ENCODE measurements at places on chromosomes 13 and 19.

DNA sequence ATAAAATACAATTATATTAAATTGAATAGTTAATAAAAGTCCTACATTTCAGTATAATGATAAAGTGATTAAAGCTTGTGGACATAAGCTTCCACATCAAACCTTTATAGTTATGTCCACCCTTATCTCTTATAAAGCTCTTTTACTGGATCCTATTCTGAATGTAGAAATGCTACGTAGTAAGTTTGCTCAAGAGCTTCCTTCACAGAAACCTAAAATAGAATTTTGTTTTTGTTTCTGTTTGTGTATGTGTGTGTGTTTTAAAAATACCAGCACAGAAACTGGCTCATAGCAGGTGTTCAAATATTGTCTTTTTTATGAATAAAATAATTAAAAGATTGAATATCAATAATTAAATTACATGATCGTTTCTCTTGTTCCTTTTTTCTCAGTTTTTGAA, 21.0 kb upstream of the UFM1 start:
- DNase-seq = no peak

DNA sequence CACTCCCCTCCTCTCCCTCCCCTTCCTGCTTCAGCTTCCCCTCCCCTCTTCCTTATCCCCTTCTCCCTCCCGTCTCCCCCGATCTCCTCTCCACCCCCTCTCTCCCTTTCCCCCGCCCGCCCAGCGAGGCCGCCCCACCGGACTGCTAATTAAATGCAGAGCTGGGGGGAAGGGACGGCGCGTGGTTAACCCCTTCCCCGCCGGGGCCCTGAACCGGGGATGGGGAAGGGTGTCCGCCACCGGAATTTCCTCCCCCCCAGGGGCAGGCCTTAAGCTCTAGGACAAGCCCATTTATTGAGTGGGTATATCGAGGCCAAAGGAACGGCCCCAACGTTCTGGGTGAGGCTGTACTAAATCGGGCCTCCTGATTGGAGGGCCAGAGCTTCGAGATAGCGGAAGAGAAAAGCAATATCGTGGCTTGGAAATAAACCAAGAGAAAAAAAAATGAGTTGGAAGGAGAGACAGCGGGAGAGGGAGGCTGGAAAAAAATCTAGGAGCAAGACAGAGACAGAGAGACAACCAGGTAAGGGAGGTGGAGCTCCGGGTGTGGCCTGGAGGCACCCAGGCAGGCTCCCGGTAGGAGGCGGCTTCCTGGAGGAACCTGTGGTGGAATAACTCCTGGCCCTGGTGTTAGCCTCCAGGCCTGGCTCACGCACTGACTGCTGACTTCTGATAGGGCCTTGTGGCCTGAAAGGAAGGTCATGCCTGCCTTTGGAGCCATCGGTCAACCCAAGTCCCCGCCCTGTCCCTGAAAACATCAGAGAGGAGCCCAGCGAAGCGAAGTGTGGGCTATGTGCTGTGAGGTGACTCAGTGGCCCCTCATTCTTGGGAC, 11.6 kb upstream of the JUND start:
- peak; percentile 82 for DNase-seq

- DNase-seq = peak; percentile 88
Observed at GRCh38 chr19:43555185-43555770, 20.0 kb downstream of the XRCC1 start.

DNA sequence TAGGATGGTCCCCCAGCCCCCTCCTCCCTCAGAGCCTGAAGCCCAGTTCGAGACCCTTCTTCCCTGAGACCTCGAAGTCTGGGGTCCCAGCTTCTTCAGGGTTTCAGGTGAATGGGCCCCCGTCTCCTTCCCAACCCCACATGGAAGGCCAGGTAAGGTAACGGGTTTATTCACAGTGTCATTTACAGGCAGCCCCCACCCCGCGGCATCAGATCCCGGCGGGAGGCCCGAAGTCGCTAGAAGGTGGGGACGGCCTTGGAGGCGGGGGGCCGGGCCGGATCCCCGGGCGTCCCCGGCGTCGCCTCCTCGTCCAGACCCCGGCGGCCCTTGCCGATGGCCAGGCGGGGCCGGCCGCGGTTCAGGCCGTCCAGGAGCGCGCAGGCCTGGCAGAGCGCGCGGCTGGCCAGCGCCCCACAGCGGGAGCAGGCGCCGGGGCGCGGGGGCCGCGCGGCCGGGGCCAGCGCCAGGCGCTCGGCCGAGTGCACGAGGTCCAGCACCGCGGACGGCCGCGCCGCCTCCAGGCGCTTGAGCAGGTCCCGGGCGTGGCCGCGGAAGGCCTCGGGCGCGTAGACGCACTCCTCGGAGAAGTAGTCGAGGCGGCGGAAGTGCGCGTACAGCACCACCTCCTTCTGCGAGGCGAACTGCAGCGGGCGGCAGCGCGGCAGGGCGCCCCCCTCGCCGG, 9.7 kb downstream of the CTU1 start:
- DNase-seq = no peak

DNA sequence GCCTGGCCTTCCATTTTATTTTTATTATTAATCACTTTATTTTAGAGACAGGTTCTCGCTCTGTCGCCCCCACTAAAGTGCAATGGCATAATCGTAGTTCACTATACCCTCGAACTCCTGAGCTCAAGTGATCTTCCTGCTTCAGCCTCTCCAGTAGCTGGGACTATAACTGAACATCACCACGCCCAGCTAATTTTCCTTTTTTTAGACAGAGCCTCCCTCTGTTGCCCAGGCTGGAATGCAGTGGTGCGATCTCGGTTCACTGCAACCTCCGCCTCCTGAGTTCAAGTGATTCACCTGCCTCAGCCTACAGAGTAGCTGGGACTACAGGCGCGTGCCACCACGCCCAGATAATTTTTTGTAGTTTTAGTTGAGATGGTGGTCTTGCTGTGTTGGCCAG, 6.7 kb upstream of the PAN3 start:
- DNase-seq = no peak
